Small intestine (tissue), 16 donors: ENCODE measurements at places on chromosomes 1 and 21. TPM values are rescaled to one million over a fixed set of nuclear protein-coding genes. Genes with fewer than 3 reads are reported as not detected.

DNA sequence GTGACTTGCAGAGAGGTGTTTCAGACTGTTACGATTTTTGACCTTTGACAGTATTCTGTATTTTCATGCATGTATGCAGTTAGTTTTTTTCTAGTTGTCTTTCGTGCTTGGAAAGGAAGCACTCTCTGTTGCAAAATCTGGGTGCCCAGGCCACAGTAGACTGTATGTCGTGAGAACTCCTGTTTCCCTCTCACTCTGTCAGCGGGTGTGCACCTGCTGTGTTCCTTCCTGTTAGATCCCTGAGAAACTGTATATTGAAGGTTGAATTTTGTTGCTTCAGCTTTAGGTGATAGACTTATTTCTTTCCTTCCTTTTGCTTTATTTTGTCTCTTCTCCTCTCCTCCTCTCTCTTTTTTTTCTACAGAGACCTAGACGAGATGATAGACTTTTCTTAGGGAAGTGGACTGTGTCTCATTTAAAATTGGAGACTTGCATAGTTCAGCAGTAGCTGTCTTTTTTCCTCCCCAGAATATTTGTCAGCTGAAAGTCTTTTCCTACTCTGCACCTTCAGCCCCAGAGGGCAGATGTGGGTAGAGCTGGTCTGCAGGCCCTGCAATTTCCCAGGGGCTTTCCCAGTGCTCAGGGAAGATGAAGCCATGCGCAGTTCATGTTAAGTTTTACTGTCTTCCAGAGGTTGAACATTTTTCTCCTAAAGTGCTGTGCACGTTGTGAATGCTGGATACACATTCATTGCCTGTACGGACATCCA, 1.4 kb downstream of the TRAPPC10 start:
- DNase-seq: peak; percentile 41

DNA sequence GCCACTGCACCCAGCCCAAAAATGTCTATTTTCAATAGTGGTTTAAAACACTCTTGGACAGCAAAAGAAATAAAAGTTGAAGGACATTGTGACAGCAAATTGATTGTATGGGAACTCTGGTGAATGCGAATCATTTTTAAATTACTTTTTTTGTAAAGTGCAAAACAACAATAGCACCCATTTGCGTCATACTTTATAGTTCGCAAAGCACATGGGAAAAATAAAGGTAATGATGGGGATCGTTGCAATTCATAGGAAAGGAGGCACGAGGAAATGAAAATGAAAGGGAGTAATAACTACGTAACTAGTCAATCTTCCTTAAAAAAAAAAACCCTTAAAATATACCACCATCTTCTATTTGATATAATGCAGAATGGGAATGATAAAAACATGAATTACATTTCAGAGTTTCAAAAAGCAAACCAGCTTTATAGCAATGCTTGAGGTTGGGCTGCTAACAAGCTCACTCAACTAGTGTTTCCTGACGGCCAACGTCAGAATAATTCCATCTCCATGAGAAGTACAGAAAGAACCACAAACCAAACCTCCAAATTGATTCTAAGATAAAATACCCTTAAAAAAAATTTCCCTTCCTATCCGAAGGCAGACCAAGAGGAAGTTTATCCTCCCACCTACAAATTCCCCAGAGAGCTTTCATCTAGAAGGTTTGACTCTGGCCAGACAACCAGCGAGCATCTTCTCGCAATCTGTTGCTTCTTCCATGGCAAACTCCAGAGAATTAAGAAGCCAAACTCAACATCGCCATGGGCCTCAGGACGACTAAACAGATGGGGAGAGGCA, at the start of gene EDARADD:
Gene EDARADD, plus strand, starts transcription at position 606 of the 801 bp plus-strand sequence. Its CDS starts 159 bp downstream, at position 765.
- DNase-seq: no peak

- DNase-seq: no peak
These were observed 38.5 kb downstream of the EIF2D start for GRCh38 chr1:206573762-206574161.

CD5L gene
- polyA plus RNA-seq: 0.03 TPM

GRCh38 chr21:37793660-37794059, 122.6 kb downstream of the KCNJ6 start:
- DNase-seq: no peak

- no peak for DNase-seq
These were observed 15.1 kb upstream of the AIM2 start for GRCh38 chr1:159091607-159092031.

DNA sequence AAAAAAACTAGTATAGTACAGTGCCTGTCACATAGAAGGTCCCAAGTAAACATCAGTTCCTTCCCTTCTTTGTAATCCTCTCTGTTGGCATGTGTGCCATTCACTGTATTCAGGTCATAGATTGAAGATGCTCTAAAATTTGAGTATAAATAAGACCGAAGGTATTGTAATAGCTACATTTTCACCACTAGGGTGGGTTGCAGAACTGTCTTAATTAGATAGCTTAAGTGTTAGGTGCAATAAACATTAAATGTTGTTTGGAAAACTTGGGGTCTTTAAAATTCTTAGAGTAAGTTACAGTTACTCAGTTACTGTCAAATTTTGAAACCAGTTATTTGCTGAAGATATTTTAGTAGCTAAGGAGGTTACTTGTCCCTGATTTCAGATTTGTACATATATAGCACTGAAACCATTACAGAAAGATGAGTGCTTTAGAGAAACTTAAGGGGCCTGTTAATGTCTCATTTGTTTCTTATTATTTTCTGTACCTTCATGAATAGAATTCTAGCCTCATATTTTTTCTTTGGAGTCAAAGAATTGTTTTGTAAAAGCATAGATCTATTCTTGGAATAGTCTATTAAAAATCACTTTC, 24.3 kb downstream of the PER3 start:
- peak; percentile 26 for DNase-seq

DNA sequence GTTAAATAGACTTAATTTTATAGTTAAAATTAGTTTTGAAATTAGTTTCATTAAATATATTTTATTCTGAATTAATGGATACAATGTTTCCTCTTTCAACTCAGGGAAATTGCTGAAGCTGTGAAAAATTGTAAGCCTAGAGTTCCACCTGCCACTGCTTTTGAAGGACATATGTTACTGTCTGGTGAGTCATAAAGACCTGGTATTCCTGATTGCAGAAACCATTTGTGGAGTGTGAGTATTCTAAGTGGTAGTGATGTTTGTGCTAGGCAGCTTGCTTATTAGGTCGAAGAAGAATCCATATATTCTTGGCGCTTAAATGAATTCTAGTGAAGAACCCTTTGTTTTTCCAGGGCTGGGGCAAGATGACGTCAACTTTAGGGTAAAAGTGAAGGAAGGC, 34.0 kb downstream of the MTR start:
- no peak for DNase-seq

GRCh38 chr1:107559881-107560280, 405.1 kb downstream of the VAV3 start:
- no peak for DNase-seq

- peak; percentile 27 for DNase-seq
These were observed 4.5 kb downstream of the HSPB7 start for GRCh38 chr1:16013220-16013907.

- DNase-seq: no peak
These were observed 2.6 kb upstream of the ZNF436 start for GRCh38 chr1:23371987-23372880.

GRCh38 chr21:42117229-42117966, 46.3 kb downstream of the UMODL1 start:
- DNase-seq: peak; percentile 77

GRCh38 chr1:33137800-33138199, 44.0 kb downstream of the TRIM62 start:
- peak; percentile 45 for DNase-seq

DNA sequence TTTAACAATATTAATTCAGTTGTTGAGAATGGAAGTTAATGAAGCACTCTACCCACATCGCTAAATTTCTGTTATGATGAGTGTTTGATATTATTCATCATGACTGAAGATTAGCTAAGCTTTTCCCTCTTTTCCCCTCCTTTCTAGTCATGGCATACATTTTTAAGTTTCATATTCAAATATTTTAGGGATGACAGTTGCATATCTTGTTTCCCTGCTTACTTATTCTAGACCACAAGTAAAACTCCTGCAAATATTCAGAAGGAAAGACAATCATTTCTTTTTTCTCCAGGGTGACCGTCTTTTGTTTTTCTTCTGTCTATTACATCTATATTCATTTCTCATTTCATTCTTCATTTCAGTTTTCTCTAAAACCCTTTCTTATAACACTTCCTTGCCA, 906.0 kb downstream of the ADGRL2 start:
- DNase-seq: no peak

DNA sequence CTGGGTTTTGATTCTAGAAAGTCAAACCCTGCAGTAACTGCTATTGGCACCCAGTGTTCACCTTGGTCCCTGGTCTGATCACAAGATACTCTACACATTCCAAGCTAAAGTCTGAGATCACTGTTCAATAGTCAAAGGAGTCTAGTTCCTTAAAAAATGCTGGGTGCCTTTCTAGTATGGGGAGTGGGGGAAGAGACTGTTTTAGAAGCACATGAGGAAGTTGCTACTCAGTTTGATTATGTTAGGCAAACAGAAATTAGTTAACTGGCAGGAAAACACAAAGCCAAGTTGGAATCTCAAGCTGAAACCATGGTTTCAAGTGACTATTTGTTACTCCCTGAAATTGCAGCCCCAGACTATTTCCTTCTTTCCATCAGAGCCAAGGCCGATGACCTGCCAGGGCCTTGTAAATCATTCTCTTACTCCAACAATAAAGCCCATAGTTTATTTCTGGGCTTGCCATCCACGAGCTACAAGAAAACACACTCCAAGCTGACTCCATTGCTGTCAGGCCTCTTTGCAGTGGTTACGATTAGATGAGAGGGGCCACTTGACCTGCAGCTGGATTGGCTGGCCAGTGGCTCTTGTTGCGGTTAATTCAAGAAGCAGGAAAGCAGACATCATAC, 21.1 kb upstream of the VTCN1 start:
- no peak for DNase-seq

DNA sequence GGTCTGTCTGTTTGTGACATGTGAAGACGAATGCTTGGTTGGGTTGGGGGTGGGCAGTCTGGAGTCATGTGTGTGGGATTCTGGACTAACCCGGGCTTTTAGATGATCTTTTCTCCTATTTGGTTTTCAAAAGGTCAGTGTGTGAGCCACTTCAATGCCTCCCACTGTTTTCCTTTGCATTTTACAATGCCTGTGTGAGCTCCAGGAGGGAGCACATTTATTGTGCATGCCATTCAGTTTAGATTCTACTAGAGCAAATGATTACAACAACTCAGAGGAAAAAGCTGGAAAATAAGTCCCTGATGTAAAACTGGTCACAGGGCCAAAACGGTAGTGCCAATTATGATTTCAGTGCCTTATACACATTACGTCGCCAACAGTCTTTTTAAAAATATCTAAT, 90.9 kb downstream of the LYPLAL1 start:
- no peak for DNase-seq

DNA sequence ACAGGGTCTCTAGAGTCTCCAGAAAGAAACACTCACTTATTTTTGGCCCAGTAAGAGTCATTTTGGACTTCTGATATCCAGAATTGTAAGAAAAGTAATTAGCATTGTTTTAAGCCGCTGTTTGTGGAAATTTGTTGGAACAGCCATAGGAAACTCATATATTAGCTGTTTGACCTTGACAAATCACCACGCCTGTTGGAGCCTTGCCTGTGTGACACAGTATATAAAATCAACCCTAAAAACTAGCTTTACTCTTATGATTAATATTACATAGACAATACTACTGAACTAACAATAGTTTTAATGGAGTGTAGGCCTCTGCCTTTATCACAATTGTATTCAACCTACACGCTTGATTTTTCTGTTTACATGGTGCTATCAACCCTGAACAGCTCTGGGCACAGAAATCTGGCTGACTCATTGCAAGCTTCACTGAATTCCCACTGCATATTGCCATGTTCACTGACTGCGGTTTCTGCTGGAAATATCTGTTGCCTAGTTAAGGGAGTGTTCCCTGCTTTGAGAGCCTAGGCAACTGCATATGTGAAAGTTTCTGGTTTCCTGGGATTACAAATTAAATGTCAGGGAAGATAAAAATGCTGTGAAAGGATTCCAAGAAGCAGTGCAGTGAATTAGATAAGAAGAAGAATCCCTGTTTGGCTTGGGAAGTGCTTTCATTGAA, 419.5 kb upstream of the DEPDC1 start:
- DNase-seq: no peak

- no peak for DNase-seq
These were observed 270.7 kb upstream of the C1orf174 start for GRCh38 chr1:4170548-4171340.

RAB7B gene
- 1.1 TPM for polyA plus RNA-seq

DNA sequence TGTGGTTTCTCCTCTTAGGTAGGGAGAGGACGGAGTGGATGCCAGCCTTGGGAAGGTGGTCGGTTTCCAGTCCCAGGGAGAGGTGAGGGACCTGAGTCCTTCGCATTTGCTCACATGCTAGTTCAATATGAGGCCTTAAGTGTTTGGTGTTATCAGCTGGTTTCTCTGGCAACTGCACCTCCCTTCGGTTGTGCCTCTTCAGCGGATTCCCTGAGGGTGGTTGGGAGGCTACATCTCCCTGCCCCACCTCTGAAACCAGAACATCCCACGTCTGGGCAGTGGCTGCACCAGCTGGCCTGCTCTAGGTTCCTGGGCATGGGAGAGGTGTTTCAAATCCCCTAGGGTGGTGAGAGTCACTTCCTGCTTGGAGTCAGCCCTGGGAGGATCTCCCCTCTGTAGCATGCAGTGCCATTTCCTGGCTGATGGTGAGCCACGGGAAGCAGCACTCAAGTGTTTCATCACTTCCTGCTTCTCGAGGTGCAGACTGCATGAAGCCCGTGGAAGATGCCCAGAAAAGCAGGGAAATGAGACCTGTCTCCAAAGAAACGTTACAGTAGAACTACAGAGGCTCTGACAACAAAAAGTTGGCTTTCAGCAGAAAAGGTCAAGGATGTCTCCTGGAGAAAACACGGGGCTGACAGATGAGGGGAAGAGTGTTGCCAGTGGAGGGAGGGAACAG, 4.5 kb downstream of the TMEM125 start:
- DNase-seq: peak; percentile 82

DNA sequence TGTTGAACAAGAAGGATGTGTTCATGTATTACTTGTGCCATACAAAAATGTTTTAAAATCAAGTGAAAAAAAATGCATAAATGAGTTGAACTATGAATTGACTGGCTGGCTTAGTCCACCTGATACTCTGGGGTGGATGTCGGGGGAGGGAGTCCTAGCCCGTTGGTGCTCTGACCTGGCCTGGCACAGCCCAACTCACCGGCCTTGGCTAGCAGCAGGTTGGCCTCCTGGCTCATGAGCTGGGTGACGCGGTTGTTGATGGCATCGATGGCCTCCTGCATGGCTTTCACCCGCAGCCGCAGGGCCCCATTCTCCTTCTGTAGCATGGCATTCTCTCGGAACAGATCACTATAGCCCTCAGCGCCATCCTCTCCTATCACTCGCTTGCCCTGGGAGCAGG, 21.6 kb downstream of the KIF21B start:
- DNase-seq: no peak

GRCh38 chr1:81437213-81437612, 363.5 kb upstream of the ADGRL2 start:
- DNase-seq: no peak

DNA sequence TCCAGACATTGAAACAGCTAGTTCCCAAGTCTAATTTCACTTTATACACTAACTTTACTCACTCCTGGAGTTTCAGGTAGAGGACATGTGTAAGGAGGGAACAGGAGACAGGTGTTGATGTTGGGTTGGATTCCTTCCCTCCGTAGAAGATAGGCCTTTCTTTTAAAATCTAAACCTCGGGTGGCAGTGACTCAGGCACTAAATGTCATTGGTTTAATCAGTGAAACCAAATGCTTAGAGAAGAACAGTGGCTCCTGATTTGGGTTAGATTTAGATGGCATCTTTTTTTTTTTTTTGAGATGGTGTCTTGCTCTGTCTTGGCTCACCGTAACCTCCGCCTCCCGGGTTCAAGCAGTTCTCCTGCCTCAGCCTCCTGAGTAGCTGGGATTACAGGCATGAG, 7.2 kb downstream of the CAP1 start:
- DNase-seq: no peak
